ENCODE measurements at places on chromosomes 13 and 19.

DNA sequence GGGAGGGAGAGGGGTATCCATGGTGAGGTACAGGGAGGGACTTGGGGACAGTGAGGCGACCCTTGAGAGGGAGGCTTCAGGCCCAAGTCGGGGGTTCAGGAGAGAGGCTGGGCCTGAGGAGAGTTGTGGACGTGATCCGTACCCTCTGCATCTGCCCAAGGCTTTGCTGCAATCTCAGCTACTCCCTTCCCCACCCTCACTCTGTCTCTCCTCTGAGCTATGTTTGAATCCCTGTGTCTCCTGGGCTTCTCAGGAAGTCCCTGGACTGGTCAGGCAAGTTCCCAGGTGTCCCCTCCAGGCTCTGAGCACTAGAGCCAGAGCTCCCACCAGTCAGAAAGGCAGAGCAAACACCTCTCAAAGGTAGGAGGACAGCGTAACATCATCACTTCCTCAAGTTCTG lies 1.8 kb downstream of the LIN37 start:
- DNase-seq: no peak

GRCh38 chr19:33740811-33741396 lies 55.8 kb upstream of the KCTD15 start:
- DNase-seq: peak; percentile 75

DNA sequence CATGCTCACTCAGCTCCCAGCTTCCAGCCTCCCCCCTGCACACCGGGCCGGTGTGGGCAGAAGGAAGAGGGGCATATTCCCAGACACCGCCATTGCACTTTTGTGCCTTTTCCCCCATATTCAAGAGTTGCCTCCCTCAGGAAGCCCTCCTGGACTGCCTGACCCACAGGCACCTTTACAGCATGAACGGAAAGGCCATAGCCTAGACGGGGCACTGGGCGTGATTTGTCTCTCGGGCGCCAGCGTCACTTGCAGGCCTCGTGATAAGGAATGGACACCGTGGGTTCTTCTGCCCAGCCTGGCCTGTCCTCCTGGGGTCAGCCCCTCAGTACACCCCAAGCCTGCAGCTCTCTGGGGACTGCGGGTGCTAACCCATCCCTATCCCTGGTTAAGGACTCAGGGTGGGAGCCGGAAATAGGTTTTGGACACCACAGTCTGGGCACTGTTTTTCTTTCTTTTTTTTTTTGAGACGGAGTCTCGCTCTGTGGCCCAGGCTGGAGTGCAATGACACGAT lies 933 bp upstream of the UQCR11 start:
- DNase-seq: no peak

DNA sequence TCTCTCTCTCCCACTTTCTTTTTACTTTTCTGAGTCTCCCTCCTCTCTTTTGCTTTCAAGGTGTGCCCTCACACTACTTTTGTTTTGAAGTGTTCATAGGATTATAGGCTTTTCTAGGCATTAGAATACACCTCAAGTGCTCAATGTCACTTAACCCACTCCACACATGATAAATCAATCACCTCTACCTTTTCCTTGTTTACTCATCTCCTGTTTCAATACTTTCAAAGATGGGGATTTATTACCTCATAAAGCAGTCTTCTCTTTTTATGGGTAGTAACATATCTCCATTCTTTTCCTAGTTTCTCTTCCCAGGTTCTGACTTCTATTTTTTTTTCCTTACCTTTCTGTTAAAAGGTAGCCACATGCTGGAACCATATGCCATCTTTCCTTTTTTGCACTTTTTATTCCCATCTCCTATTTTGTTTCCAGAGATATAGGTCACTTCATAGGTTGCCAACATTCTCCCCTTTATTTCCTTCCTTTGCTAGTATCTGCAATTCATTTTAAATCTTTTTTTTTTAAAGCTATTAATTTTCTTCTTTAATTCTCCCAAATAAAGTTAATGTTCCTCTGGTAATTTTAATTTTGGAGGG lies 137.6 kb upstream of the SLC10A2 start:
- no peak for DNase-seq

DNA sequence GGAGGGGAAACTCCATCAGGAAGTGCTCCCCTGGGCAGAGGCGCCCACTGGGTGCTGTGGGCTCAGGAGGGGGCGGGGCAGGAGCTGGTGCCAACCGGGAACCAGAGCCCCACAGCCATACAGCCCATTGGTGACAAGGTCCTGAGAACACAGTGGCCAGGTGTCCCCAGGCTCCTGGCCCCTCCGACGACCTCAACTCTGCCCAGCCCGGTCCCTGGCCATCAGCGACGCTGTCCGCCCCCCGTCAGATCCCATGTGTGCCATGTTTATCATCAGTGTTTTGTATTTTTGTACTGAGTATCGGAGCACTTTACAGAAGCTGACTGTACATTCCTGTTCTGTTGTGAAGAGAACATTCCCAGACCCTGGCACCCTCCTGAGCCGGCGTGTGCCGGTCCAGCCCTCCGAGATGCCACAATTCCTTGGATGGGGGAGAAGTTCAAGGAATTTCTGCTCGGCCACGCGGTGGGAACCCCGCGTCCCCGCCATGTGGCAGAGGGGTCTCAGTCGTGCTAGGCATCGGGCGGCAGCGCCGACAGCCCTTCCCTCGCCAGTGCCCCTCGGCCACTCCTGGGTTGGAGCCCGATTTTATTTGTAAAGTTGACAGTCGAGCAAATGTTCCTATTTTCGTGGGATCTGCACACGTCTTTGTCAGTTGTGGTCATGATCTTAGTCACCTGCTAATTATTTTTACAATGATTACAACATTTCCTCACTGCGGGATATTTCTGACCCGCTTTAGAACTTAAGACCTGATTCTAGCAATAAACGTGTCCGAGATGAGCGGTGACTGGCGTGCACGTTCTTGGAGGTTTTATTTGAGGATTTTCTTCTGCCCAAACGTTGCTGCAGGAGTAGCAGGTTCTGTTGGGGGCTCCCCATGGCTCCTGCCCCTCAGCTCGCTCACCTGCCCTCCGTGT lies 16.9 kb downstream of the PEX11G start:
- DNase-seq: no peak

DNA sequence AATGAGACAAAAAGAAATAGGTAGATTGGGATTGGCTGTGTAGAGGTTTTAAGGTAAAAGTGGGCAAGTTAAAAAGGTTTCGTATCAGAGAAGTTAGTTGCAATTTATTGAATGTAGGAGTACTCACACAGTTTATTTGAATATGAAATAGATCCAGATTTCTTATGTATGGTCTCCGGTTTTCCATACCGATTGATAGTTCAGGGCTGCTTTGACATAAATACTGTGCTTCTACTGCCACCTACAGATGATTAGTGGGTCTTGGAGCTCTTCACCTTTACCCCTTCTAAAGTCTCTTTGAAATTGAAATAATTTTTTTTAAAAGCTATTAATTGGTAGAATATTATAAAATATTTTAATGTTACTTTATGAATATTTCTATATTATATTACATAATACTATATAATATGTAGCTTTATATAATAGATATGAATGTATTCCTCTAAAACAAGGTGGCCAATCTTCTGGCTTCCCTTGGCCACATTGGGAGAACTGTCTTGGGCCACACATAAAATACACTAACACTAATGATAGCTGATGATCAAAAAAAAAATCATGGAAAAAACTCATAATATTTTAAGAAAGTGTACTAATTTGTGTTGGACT lies 7.7 kb upstream of the GPR18 start:
- no peak for DNase-seq

DNA sequence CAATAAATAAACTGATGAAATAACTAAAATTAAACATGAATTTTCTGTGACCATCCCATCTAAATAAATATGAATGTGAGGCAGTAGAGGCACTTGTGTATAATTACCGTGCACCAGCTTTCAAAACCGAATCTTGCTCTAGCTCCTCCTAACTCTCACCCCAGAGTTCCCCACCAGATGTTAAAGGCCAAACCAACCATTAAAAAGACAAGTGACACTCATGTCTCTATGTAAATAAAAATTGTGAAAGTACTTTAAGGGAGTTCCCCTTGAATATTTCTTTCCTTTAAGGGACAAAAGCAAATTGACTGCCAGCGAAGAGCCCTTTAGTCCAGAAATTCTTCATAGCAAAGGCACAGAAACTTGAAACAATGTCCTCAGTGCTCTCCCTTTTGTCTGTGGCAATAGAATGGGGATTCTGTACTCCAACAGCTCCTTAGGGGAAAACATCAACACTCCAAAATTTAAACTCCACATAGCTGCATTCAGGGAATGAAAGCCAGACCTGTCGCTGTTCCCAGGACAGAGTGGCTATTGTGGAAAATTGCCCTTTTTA lies 101.7 kb upstream of the SOX21 start:
- no peak for DNase-seq

DNA sequence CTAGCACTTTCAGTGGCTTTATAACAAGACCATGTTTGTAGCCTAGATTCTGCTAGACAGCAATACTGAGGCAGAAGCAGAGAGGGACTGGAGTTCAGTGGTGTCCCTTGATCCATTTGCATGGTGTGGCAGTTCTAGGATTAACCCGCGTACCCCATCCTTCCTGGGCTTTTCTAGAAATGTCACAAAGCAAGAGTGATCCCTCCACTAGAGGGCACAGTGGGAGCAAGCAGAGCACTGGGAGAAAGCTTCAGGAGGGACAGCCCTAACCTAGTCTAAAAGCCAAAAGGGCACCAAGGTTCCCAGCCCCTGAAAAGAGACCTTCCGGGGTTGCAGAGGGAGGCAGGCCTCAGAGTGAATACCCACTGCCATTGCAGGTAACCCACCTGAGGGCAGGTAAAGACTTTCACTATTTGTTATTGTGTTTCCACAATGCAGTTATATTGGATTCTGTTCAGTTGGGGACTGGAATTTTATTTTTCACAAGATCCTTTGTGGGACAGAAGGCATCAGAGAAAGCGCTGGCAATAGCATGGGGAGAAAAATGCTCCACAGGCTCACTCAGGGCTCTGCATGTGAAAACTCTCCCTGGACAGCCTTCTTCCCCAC lies 170.6 kb downstream of the FLT1 start:
- peak; percentile 67 for DNase-seq

- no peak for DNase-seq
Measured at GRCh38 chr13:33099860-33100259, 83.6 kb downstream of the KL start.

GRCh38 chr19:4543842-4544647 lies 4.2 kb upstream of the LRG1 start:
- DNase-seq: no peak

DNA sequence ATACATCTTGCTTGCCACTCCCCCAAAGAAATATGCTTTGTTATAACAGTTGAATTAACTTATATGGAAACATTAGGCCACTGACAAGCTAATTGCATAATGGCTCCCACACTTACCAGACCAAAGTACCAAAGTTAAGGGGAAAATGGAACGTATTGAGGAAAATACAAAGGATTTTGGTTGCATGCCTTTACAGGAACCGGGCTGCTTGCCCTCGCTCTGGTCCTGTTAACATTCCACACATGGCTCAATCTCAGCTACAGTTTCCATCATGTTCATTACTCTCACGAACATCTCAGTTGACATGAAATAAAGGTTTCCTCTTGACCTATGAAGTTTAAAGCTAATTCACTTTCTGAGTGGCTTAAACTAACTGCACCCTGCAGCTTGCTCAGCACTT lies 220.7 kb upstream of the RXFP2 start:
- no peak for DNase-seq

GRCh38 chr19:34393031-34393430 lies 11.2 kb upstream of the PDCD2L start:
- no peak for DNase-seq

GRCh38 chr19:47598407-47599349 lies 10.3 kb upstream of the BICRA start:
- DNase-seq: no peak

- no peak for DNase-seq
Measured at GRCh38 chr13:74771964-74772363, 637.8 kb upstream of the KLF12 start.

GRCh38 chr13:24747248-24748060 lies 16.5 kb upstream of the RNF17 start:
- DNase-seq: peak; percentile 31

GRCh38 chr13:44575035-44575434 lies 1.1 kb downstream of the TSC22D1 start:
- no peak for DNase-seq

DNA sequence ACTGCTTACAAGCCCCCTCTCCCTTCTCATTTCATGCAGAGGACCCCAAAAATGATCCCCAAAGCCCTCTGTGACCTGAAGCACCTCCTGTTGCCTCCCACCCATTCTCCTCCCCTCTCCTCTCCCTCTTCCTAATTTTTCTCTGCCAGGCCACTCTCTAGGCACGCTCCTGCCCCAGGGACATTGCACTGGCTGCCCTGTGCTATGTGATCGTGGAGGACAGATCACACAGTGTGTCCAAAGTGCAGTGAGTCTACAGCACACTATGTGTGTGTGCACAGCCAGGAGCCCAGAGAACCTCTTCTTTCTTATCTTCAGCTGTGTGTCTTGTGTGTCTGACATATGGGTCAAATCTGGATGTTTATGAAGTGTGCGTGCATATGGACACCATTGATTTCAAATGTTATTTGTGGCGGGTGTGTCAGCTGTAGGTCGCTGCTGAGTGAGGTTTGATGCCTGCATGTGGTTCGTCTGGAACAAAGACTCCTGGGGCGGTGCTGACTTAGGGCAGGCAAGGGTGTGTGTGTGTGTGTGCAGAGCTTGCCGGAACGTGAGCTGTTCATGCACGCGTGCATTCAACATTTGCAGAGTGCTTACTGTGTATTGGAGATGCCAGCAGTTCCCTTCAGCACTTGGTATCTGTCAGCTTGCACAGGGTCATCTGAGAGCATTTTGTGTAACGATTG lies 2.1 kb upstream of the KLHL26 start:
- no peak for DNase-seq

DNA sequence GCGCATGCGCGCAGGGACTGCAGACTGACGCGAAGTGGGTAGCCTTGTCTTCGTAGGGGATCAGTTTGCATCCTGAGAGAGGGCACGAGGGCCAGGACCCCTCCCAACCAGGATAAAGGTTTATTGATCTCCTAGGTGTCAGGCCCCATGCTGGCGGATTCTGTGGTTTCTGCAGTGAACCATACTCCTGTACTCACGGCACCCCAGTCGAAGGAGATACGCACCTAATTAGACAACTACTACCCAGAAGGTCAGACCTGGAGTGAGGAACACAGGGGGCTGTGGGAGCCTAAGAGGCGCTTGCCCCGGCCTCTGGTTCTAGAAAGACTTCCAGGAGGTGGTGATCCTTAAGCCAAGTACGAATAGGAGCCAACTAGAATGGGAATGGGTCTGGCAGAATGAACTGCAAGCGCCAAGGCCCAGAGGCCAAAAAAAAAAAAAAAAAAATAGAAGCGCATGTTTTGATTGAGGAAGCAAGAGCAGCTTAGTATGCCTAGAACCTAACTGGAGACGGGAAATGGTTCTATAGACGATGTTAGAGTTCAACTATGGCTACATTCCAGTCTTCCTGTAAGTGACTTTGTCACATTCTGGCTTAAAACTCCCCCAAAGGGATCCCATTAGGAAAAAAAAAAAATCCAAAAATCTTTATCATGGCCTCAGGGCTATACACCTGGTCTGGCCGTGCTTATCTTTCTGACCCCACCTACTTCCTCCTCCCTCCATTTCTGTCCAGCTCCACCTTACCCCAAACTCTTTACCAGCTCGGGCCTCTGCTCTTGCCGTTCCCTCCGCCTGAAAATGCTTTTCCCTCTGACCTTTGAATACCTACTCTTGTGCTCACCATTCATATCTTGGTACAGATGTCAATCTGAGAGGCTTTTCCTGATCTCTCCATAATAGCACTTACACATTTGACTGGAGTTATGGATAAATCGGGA lies 902 bp upstream of the ZNF428 start:
- no peak for DNase-seq
